Lung (tissue), 17 donors: ENCODE measurements at places on chromosomes 12 and 14. TPM values are rescaled to one million over a fixed set of nuclear protein-coding genes. Genes with fewer than 3 reads are reported as not detected.

FGD4 gene
- 4.8 TPM for polyA plus RNA-seq

IAPP gene
- polyA plus RNA-seq: 0.01 TPM

OVCH1 gene
- polyA plus RNA-seq: 0.17 TPM

PDE3A gene
- 1.5 TPM for polyA plus RNA-seq

MSI1 gene
- 0.22 TPM for polyA plus RNA-seq

BIN2 gene
- 54.5 TPM for polyA plus RNA-seq

CYP46A1 gene
- polyA plus RNA-seq: 1.0 TPM

DCN gene
- polyA plus RNA-seq: 429 TPM

PRH1 gene
- 1.9 TPM for polyA plus RNA-seq

CDK2 gene
- 13.0 TPM for polyA plus RNA-seq

CCDC177 gene
- 0.01 TPM for polyA plus RNA-seq

ANKS1B gene
- polyA plus RNA-seq: 1.2 TPM

TMEM229B gene
- polyA plus RNA-seq: 3.5 TPM

VRTN gene
- not detected for polyA plus RNA-seq

CEBPE gene
- polyA plus RNA-seq: 3.5 TPM

INHBC gene
- polyA plus RNA-seq: not detected

TMTC2 gene
- 5.3 TPM for polyA plus RNA-seq

ANAPC5 gene
- polyA plus RNA-seq: 83.1 TPM

PRIM1 gene
- polyA plus RNA-seq: 3.1 TPM

PLXNC1 gene
- 46.0 TPM for polyA plus RNA-seq

MANSC4 gene
- polyA plus RNA-seq: not detected

GNG2 gene
- 22.1 TPM for polyA plus RNA-seq

BEST3 gene
- 0.03 TPM for polyA plus RNA-seq

LHX5 gene
- not detected for polyA plus RNA-seq

PPP1R36 gene
- 1.6 TPM for polyA plus RNA-seq
